Hematopoietic multipotent progenitor cell treated with erythropoietin and hydrocortisone succinate and interleukin-3 and kit ligand, for 15 days (in vitro differentiated cells): ENCODE measurements at places on chromosomes 4 and X.

GRCh38 chr4:179071131-179071530 lies 1628.9 kb upstream of the AGA start:
- DNase-seq, result no peak

DNA sequence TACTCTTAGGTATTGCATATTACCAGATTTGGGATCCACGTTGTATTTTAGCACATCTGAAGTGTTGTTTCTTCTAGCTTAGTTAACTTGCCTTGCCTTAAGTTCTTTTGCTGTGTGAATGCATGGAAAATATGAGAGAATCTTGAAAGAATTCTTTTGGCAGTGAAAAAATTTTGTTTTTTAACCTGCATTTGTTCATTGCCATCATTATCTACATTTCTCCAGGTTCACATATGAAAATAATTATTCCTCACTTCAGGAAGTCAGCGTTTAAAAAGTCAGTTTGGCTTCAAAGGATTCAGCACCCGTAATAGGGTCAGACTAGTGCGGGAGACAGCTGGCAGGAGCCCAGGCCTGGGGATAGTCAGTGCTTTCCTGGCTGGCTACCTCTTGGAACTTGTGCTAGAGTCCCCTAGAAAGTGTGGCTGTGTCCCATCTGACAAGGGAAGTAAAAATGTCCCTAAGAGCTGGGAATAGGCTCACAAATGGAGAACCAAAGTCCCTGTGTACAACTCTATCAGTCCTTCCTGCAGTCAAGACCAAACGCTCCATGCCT lies 251.9 kb upstream of the KLF3 start:
- DNase-seq, result no peak

GRCh38 chr4:47763279-47763678 lies 74.6 kb downstream of the CORIN start:
- DNase-seq, result no peak

DNA sequence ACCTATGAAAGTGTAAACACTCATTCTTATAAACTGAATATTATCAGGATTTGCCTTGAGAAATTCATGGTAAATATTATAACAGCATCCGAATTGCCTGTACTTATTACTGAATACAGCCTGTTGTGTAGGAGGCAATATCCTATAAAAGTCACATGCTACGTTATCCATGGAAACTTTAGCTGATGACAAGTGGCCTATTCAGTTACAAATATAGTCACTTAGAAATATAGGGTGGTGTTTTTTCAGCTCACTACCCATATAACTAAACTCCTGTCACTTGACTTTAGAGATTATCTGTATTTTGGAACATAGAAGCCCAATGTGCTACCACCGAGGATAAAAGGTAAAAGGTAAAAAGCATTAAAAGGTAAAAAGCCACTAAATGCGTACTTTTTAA lies 493.4 kb downstream of the INPP4B start:
- no peak for DNase-seq

- DNase-seq, result no peak
Measured at GRCh38 chr4:187603093-187604025, 392.2 kb upstream of the ZFP42 start.

DNA sequence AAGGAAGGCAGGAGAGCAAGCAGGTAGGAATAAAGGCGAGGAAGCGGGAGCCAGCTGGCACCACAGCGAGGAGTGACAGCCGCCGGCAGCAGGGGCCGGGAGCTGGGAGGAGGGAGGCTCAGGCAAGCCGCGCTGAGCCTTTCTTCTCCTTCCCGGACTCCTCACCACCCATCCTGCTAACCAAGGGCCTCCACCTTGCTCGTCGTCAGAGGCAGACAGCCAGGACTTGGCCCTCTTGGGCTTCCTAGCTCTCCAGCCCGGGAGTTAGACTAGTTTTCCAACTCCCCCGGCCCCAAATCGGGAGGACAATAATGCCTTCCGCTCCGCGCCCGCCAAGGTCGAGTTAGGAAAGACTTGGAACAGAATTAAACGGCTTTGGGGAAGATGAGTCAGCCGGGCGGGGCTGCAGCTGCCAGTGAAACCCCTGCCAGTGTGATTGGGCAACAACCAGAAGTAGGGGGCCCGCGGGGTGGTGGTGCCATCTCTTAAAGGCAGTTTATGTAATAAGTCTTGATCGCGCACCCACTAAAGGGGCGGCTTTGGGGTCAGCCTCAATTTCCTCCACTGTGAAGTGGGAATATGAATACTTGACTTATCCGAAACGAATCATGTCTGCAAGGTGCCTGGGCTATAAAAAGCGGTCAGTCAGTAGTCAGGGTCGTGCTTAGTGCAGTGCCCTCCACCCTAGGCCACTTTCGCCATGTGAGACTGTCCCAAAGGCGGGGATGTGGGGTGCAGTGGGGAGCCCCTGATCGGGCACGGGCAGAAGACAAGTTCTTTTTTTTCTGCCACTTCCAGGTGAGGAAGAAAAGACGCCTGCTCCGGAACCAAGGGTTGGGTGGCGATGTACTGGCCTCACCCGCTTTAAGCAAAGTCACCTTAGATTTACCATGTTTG lies 6.7 kb upstream of the HSD17B10 start:
- DNase-seq, result peak; percentile 16

GRCh38 chrX:154352466-154352865 lies 22.0 kb downstream of the FLNA start:
- DNase-seq, result no peak

- no peak for DNase-seq
Measured at GRCh38 chrX:31870267-31870666, 798.4 kb upstream of the FTHL17 start.

DNA sequence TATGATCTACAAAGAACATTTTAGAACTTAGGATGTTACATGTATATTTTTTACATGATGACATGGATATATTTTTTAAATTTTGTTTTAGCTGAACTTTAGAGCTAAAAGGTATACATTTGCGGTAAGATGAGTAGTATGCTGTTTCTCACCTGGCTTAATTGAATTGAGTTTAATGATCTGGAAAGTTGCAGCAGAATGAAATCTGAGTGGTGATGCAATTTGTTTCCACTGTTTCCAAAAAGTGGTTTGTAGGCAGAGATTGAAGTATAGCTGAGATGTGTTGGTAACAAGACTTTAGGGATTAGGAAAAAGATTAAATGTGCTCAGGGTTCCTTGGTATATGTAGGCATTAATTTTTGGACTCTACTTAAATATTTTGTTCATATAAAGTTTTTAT lies 68.1 kb downstream of the HPF1 start:
- DNase-seq, result no peak
